ENCODE measurements at places on chromosomes 2 and 18.

GRCh38 chr2:20042531-20042930, 8.9 kb downstream of the LAPTM4A start:
- peak; percentile 10 for DNase-seq

DNA sequence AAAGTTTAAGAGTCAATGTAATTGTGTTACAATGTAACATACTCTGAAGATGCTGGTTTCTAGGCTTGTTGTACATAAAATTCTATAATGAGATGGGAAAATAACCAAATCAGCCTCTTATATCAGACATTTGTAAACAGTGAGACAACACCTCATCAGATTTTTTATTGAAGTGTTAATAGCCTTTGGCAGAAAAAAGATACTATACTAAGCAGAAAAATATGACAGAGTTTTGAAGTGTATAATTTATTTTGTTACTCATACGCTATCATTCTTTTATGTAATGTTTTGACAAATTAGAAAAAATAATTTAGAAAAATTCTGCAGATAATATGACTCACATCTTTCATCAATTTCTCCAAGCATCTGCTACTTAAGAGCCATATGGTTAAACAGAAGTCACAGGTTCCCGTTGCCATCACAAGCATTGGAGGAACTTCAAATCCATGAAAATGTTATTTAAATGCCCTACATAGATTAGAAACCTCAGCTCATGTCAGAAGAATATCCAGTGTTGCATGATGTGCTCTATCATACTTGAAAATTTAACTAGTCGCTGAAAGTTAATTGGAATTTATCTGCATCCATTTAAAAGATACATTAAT, 535.4 kb downstream of the LRP1B start:
- no peak for DNase-seq

DNA sequence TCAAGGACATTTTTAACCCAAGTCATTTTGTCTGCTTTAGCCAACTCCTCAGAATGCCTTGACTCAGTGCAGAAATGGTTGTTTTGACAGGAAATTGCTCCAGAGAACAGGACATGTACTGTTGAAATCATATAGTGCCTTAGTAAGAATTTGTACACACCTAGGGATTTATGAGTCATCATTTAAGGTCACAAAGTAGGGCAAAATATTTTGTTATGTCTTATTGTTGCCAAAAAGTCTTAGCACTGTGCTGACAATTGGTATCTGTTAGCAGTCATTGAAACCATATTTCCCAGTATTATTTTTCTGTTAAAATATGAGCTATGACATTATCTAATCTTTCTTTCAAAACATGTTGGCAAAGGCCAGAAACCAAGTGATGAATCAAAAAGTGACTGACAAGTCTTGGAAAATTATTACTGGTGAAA, 104.5 kb downstream of the OSBPL6 start:
- DNase-seq = peak; percentile 85

GRCh38 chr2:72892506-72893173, 5.4 kb downstream of the SPR start:
- peak; percentile 81 for DNase-seq

DNA sequence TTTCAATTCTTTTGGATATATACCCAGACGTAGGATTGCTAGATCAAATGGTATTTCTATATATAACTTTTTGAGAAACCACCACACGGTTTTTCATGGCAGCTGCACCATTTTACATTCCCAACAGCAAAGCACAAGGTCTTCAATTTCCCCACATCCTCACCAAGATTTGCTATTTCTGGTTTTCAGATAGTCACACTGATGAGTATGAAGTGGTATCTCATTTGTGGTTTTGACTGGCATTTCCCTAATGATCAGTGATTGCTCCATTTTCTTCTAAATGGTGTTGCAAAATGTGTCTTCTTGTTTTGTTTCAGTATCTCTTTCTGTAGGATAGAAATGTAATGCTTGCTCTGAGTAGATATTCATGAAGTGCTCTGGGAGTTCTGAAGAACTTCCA, 52.0 kb downstream of the ANKRD44 start:
- no peak for DNase-seq

- DNase-seq = no peak
Observed at GRCh38 chr2:124961132-124961531, 936.0 kb downstream of the CNTNAP5 start.

GRCh38 chr2:158809816-158810215, 14.7 kb downstream of the DAPL1 start:
- peak; percentile 30 for DNase-seq

DNA sequence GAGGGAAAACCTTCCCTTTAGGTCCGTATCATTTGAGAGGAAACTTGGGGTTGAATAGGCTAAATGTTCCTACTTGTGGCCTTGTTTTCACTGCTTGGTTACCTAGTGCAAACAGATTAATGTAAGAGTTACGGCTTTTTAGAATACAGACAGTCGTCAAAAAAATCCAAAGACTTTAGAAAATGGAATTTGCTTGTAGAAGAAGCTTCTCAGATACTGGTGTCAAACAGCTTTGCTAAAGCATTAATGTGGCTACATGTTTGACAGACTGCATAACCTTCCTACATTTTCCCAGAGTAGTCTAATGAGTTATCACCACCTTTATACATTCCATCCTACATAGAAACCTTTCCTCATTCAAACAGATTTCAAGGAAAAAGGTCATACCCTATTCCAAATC, 114.6 kb downstream of the FMNL2 start:
- no peak for DNase-seq

- peak; percentile 82 for DNase-seq
Observed at GRCh38 chr2:216371721-216372702, at the start of gene MARCHF4. Gene MARCHF4, minus strand, starts transcription at chr2:216372483. Its CDS starts 2,223 bp downstream, at chr2:216370260.

- no peak for DNase-seq
Observed at GRCh38 chr2:182868054-182868796, 1.8 kb upstream of the FRZB start.

DNA sequence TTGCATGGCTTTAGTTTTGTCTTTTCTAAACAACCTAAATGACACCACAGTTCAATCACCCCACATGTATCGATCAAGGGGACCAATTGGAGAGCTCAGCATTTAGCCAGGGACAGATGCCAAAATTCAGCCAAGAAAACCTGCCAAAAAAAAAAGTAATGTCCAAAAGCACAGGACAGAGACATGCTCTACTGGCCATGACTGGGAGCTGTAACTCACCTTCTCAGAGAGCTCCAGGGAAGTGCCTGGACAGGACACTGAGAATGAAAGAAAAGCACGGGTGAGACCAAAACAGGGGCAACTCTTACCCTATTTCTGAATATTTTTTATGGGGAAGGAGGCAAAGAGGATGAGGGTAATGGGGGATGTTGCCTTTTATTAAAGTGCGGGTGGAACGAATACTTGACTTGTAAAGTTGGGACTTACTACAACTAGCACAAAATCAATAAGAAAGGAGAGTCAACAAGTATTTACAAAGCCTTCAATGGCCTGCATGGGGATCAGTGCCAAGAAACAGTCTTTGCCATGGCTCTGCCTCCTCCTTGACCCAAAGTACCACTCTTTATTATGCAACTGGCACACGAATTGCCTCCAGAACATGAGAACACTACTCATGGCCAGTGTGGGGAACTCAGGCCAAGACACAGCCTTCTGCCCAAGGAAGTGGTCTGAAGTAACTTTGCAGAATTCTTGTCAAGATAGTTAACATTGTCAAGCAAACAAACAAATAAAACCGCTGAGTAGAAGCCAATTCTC, 72.9 kb upstream of the HK2 start:
- DNase-seq = no peak

GRCh38 chr2:9772999-9773902, 70.0 kb upstream of the TAF1B start:
- no peak for DNase-seq

- DNase-seq = no peak
Observed at GRCh38 chr18:76756531-76757253, 65.7 kb upstream of the ZNF236 start.

DNA sequence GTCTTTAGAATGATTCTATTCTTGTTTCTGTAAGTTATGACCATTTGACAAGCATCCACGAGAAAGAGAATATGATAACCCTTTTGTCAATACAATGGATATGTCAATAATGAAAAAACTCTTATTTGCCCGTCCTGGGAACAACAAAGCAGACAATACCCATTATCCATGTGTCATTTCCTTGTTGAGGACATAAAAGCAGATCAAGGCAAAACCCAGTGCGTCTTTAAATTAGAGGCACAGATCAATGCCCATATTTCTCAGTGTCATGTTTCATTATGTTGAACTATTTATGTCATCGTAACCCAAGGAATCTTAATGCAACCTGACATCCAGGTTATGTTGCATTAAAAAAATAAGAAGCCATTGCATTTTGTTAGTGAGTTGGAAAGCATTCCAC, 365.0 kb upstream of the CELF4 start:
- no peak for DNase-seq

DNA sequence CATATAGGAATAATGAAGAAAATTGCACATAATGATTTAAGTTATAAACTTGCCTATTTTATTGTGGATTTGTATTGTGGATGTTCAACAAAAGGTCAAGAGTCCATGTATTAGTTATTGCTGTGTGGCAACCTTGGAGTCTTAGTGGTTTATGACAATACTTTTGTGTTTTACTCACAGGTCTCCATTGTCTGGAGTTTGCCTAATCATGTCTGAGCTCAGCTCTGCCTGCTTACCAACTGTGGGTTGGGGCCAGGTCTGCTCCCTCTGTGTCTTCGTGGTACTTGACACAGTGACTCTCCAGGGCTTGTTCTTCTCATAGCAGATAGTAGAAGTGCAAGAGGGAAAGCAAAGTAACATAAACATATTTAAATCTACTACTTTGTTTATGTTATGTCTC, 382.5 kb downstream of the CBLN2 start:
- DNase-seq = peak; percentile 91

- peak; percentile 92 for DNase-seq
Observed at GRCh38 chr2:142872882-142873724, 4.4 kb upstream of the KYNU start.

GRCh38 chr18:66550366-66550765, 53.5 kb downstream of the CDH19 start:
- DNase-seq = no peak

DNA sequence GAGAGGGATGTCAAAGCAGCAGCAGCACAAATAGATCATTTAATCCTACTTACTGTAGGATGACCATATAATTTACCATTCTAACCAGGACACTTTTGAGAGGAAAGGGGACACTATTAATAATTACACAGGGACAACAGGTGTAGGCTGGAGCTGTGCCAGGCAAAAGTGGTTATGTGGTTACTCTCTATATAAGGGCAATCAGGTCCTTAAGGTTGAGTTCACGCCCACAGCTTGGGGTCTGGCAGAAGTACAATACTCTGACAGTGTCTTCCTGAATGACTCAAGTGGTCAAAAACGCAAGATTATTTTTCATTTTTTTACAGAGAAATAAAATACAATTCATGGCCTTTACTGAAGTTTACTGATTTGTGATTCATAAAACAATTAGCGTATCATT, 2.8 kb downstream of the PREPL start:
- peak; percentile 38 for DNase-seq

DNA sequence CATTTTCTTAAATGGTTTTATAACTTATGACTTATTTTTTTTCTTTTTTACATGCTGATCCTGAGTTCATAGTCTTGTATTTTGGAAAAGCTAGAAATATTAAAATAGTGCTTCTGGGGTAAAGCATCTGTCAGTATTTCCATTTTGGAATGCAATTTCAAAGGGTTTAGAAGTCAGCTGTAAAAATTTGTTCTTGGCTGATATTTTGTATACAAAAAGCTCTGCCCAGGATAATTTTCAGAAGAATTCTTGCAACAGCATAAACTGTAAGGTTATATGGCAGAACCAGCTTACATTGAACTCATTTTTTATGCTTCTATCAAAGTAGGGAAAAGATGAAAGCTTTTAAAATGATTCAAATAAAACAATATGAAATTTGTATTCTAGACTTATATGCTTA, 97.4 kb downstream of the DIS3L2 start:
- DNase-seq = no peak

DNA sequence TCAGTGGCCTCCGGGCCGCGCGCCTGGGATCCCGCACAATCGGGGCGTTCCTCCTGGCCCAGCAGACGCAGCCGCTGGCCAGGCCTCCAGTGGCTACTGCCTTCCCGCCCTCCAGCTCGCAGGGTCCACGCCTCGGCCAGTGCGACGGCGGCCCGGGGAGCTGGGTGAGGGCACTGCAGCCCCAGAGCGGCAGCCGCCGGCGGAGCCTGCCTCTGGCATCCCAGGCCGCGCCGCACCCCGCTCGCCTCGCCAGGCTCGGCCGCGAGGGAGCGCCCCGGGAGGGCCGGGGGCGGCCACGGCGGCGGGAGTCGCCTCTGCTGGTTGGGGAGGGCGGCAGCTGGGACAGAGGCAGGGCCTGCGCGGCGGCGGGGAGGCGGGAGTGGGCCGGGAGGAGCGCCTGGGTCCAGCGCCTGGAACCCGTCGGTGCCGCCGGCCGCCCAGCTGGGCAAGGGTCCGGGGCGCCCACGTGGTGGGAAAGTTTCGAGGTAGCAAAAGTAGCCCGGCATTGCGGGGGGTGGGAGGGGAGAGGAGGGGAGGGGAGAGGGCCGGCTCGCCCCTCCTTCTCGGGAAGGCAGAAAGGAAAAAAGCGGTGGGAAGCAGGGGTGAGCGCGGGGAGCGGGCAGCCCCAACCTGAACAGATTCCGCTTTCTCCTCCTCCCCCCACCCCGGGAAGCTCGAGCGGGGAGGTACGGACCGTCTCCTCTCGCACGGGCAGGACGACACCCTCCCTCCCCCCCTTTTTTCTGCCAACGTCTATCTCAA, 1.5 kb upstream of the INHBB start:
- no peak for DNase-seq

GRCh38 chr18:73728657-73729056, 419.0 kb downstream of the FBXO15 start:
- no peak for DNase-seq

DNA sequence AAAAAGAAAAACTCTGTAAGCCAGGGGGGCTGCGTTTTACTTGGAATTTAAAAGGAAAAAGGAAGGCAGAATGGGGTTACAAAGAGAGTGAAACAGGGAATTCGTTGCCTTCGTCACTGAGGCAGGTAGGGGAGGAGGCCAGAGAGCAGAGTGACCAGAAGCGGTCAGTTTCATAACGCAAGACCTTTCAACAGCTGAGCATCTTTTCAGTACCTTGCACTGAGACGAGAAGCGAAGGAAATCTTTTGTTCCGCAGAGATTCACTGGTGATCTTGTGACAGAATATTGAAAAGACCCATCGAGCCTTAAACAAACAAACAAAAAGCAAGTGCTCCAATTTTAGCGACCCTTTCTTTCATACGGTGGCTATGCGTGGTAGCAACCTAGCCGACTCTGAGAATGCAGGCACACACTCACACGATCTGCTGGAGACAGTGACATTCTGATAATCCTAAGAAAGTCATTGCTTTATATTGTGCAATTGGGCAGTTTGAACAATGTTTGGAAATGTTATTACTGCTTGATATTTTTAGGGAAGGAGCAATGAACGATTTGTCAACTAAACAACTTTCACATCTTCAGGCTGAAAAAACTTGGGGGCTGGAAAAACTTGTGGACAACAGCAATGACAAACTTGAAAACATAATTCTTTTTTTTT, 93.8 kb upstream of the ODC1 start:
- no peak for DNase-seq

- no peak for DNase-seq
Observed at GRCh38 chr2:127641846-127642507, 4.0 kb upstream of the GPR17 start.

- no peak for DNase-seq
Observed at GRCh38 chr2:211373203-211373602, 816.8 kb downstream of the CPS1 start.

Data from epithelial cell of esophagus (primary cell).